Activated CD8-positive, alpha-beta memory T cell treated with anti-CD3 and anti-CD28 coated beads for 4 hours (primary cell): ENCODE measurements at places on chromosomes 11 and 22.

DNA sequence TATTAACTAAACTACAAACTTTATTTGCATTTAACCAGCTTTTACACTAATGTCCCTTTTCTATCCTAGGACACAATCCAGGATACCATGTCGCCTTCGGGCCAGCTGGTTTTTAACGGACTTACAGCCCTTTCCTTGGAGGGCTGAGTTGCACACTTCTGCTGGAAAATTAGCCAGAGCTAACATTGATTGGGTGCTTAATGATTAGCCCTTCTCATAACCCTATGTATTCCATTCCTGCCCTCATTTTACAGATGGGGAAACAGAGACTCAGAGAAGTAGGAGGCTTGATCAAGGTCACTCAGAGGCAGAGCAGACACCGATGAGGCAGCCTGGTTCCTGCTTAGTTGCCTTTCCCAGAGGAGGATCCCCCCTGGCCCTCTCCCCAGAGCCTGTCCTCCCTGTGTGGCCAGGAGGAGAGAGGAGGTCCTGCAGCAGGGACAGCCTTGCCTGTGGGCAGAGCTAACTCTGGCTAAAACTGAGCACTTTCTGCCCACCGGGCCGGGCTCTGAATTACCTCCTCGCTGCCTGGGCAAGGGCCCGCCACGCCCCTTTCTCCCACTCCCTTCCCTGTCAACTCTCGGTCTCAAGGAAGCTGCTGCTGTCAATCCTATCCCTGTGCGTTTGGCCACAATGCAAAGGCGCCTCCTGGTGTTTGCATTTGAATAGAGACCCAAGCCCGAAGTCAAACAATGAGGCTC lies 59.6 kb upstream of the PAX6 start:
- DNase-seq, result no peak

- DNase-seq, result no peak
Observed at GRCh38 chr11:10979529-10979928, 121.7 kb upstream of the ZBED5 start.

DNA sequence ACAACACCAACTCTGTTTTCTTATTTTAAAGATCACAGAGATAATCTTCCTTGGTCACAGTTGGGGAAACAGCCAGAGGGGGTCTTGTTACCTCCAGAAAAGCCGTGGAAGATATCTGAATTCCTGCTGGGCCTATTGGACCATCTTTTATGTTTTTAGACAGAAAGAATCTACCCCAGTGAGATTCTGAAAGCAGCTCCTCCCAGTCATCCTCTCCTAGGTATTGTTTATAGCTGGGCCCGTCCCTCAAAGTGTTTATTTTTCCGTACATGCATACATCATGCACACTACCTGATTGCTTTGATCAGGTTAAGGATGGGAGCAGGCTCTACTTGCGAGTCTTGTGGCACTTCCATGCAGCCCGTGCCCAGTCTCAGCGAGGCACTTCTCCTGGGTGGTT lies 742.4 kb downstream of the NTM start:
- no peak for DNase-seq

GRCh38 chr11:17479284-17480214 lies 2.9 kb upstream of the ABCC8 start:
- DNase-seq, result no peak

GRCh38 chr11:8267831-8268529 lies 4.3 kb upstream of the LMO1 start:
- DNase-seq, result no peak

GRCh38 chr11:134480136-134480712 lies 68.2 kb upstream of the B3GAT1 start:
- no peak for DNase-seq

- no peak for DNase-seq
Observed at GRCh38 chr22:18023509-18024275, 669 bp downstream of the MICAL3 start.

GRCh38 chr11:61567286-61568061 lies 13.4 kb downstream of the SYT7 start:
- peak; percentile 11 for DNase-seq

GRCh38 chr11:120035756-120036155 lies 102.2 kb downstream of the TRIM29 start:
- no peak for DNase-seq

DNA sequence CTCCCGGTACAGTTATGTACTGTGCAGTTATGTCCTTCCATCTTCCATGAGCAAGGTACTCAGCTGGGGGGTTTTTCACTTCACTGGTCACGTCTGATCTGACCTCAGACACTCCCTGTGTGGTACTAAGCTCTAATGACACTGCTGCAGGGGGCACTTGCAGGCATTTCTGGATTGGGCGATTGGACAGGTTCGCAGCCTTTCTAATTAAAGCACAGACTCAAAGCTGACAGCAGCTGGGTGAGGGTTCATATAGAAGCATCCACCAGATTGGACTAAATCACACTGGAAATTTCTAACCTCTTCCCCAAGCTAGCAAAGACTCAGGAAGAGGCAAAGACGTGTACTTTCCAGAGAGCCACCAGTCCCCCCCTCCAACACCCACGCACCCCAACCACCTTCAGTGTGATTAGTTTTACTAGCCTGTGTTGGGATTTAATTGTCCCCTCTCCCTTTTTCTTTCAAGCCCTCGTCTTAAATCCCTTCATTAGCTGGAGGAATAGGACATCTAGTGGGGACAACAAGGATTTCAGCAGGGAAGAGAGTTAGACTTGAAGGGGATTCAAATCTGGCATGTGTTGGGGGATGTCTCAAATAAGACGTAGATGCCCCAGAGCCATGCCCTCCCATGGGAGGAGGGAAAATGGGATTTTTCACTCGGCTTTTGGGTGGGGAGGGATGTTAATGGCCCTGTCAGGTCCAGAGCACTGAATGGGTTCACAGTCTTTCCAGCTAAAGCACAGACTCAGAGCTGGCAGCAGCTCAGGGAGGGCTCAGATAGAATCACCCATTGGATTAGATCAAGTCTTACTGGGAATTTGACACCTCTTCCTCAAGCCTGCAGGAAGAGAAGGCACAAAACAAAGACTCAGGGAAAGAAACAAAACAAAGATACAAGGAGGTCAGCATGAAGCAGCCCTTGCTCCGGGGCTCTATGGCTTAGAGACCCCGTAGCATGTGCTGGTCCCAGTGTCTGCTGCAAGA lies 10.9 kb downstream of the INS start:
- DNase-seq, result no peak

GRCh38 chr11:19547044-19547443 lies 165.6 kb upstream of the NAV2 start:
- DNase-seq, result no peak

GRCh38 chr11:65685981-65686380 lies 23.3 kb upstream of the RELA start:
- no peak for DNase-seq

GRCh38 chr22:20885557-20886323 lies 26.9 kb downstream of the SNAP29 start:
- DNase-seq, result no peak

- DNase-seq, result no peak
Observed at GRCh38 chr22:19750507-19751490, 9.8 kb upstream of the TBX1 start.

- DNase-seq, result no peak
Observed at GRCh38 chr11:123145220-123145619, 49.8 kb downstream of the CLMP start.

DNA sequence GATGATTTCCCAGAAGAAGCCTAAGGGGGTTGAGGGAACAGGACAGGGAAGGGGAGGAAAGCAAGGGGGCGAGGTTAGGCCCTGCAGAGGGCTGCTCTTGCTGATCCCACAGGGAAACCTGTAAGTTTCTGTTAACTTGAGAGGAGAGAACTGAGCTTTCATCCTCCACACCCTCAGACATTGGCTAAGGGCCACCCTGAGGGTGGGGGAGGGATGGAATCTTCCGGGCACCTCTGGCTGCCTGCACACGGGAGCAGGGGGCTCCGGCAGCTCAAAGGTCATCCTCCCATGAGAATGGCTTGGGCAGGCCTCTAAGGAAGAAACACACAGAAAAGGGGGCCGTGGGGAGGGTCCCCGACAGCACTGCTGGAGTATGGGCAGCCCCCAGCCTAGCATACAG lies 108.1 kb downstream of the TSPAN18 start:
- DNase-seq, result no peak

DNA sequence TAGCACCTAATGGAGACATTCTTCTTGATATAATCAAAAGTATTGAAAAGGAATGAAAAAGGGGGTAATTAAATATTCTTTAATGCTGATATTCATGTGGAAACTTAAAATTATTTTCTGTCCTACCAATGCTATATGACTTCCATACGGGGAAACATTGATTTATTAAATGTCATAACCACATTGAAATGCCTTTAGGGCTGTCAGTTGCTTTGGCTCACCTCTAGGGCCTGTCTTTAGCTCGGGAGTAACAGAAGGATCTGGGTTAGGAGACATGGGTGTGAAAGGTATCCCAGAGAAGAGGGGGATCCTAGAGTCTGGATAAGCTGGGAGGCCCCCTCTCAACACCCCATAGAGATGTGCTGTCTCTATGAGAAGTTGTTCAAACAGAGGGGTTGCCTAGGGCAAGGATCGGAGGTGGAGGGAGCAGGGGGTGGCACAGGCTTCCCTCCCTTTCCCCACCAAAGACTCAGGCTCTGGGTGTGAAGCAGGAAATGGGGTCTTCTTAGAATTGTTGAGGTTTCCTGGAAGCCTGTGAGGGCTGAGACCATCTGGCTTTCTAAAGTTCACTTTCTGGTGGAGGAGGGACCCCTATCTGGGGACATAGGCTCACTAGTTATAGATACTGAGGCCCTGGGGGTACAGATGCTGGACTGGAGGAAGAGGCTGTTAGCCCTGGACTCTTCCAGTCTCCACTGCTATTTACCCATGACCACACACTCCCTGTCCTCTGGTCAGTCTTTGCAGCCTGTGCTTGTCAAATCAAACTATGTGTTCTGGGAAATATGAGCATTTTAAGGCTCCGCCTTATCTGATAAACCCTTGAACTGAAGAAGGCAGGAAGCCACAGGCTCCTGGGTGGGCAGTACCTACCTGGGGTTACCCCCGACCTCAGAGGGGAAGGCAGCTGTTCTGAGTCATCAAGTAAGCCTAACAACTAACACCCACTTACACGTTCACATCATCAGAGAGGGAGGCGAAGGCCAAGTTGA lies 55.8 kb upstream of the RRAS2 start:
- DNase-seq, result peak; percentile 82

GRCh38 chr11:74971424-74971823 lies 17.3 kb upstream of the NEU3 start:
- DNase-seq, result no peak

GRCh38 chr11:125564357-125564756 lies 4.9 kb upstream of the EI24 start:
- no peak for DNase-seq

DNA sequence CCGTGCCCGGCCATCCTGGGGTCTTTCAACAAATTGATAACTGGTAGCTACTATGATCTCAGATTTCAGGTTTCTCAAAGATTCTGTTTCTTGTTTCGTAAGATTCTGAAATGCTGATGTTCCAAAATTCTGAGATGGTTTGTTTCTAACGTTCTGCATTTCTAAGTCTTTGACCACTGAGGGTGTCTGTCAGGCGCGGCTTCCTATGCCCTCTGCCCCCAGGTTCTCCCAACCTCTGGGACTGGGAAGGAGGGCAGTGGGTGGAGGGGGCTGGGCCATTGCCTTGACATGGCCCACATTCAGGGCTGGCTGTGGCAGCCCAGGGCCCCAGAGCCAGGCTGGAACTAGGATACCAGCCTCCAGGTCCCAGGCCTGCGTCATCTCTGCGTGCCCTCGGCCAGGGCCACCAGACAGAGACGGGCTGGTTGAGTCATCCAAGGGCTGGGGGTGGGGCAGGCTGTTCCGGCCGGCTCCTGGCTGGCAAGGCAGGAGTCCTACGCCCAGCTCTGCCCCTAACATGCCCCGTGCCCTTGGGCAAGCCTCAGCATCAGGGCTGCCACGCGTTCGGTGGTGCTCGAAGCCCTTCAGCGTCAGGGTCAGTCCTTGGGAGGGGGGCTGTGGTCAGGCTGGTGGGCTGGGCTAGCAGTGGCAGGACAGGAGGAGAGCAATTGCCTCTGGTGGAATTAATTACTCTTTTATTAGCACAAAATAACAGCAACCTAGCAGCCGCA lies 5.2 kb downstream of the TMEM134 start:
- no peak for DNase-seq

- DNase-seq, result no peak
Observed at GRCh38 chr11:86246293-86246675, 1.7 kb downstream of the EED start.

GRCh38 chr11:937841-938261 lies 12.2 kb downstream of the AP2A2 start:
- no peak for DNase-seq

GRCh38 chr11:88480223-88480622 lies 142.7 kb upstream of the CTSC start:
- DNase-seq, result no peak

DNA sequence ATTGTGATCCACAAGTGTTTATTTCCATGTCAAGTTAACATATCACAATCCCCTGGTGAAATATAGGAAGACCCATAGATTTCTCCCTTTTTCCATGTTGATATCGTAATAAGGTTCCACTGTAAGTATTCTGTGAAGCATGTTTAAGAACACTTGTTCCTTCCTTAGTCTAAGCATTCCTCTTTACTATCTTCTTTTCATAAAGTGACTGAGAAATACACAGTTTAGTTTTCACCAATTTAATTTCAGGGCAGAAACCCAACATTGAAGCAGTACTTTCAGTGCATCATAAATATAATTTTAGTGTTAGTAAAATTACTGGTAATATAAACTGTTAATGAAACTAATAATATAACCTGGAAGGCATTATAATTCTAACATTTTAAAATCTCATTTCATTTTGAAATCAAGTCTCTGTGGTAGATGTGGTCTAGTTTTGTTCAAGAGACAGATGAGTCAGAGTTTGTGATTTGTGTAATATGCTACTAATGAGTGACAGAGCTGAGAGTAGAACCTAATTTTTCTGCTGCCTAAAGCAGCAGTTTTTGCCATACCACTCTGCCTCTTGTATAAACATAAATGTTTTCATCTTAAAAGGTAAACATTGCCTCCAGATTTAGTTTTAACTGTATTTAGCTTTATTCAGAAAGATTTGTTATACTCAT lies 79.4 kb downstream of the ATM start:
- no peak for DNase-seq

GRCh38 chr11:91952056-91952455 lies 272.6 kb upstream of the FAT3 start:
- no peak for DNase-seq

- no peak for DNase-seq
Observed at GRCh38 chr11:101765932-101766331, 148.9 kb upstream of the CEP126 start.

DNA sequence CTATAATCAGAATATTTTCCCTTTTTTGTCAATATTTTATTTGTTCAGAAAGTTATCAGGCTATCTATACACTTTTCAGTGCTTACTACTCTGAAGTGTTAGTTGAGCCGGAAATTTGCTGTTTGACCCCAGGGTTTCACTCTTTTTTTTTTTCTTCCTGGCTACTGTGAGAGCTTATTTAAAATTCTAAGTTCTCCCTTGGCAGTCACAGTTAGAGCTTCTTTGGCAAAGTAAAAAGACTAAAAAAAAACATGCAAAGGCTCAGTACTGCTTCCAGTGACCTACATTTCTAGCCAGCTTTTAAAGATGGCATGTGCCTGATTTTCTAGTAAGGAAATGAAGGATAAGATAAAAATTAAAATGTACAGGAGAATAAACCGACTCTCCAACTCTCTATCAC lies 48.4 kb downstream of the ELP4 start:
- DNase-seq, result no peak
